Left renal cortex interstitium (tissue), 4 donors: ENCODE measurements at places on chromosomes 12 and 14. TPM values are rescaled to one million over a fixed set of nuclear protein-coding genes. Genes with fewer than 3 reads are reported as not detected.

- no peak for DNase-seq
Measured at GRCh38 chr12:44874981-44875416, 1.1 kb downstream of the NELL2 start.

- no peak for DNase-seq
Measured at GRCh38 chr14:32230695-32231280, 27.7 kb upstream of the RNU6-8 start.

GRCh38 chr12:73159954-73160353 lies 887.8 kb downstream of the TRHDE start:
- no peak for DNase-seq

GRCh38 chr12:132146772-132147422 lies 2.6 kb downstream of the NOC4L start:
- no peak for DNase-seq

GRCh38 chr12:88544991-88545980 lies 35.0 kb downstream of the KITLG start:
- no peak for DNase-seq

- DNase-seq = no peak
Measured at GRCh38 chr14:22657861-22658260, 13.7 kb upstream of the OR6J1 start.

DNA sequence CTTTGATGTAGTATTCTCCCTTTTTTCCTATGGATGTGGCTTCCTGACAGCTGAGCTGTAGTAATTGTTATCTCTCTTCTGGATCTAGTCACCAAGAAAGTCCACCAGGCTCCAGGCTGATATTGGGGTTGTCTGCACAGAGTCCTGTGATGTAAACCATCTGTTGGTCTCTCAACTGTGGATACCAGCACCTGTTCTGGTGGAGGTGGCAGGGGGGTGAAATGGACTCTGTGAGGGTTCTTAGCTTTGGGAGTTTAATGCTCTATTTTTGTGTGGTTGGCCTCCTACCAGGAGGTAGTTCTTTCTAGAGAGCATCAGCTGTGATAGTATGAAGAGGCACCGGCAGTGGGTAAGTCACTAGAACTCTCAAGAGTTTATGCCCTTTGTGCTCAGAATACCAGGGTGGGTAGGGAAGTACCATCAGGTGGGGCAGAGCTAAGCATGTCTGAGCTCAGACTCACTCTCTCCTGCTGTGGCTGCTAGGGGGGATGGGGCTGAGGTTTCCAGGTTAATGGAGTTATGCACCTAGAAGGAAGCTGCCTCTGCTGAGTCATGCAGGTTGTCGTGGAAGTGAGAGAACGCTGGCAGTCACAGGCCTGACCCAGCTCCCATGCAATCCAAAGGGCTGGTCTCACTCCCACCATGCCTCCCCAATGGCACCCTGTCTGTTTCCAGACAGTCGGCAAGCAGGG lies 3.0 kb upstream of the TAS2R14 start:
- no peak for DNase-seq

- DNase-seq = no peak
Measured at GRCh38 chr12:97714107-97714563, 251.5 kb downstream of the RMST start.

GRCh38 chr14:104228221-104228620 lies 89.8 kb downstream of the KIF26A start:
- no peak for DNase-seq

- no peak for DNase-seq
Measured at GRCh38 chr14:51862860-51863259, 2.4 kb downstream of the GNG2 start.

DNA sequence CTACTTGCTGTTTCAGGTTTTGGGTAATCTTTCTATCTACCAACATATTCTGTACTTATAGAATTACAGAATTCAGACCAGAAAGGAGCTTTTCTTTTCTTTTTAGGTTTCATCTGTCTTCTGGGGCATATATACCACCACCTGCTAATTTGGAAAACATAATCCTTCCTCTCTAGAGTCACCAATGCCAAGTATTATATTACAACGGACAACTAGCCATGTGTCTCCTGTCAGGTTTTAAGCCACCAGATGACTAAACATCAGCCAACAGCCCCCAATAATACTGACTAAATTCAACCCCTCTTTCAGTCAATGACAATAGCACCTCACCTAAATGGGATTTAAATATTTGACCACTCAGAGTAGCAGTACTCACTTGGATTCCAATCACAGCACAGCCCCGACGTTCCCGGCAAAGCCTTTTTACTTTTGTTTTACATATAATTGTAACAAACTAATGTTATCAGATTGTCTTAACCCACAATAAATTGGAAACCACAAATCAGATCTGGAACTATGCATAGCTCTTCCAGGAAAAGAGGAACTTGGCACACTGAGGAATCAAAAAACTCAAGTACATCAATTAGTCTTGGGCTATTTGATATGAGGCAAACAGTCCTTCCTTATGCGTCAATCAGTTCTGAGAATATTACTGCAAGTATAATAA lies 13.5 kb downstream of the SLC11A2 start:
- no peak for DNase-seq

DNA sequence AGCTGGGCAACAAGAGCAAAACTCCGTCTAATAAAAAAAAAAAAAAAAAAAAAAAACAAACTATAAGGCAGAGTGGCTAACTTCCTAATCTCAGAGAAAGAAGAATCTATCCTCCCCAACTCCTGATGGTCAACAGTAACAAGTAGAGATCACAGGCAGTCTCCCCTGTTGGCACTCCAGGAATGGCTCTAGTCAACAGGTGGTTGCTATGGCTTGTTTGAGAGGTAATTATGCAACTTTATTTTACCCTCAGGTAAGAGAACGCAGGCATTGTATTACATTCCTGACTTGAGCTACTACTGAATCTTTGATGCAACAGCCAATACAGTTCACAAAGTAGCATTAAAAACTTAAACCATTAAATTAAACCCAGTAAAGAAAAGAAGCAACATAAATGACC lies 180.3 kb downstream of the DICER1 start:
- DNase-seq = no peak

GRCh38 chr12:51198568-51199365 lies 19.1 kb downstream of the POU6F1 start:
- DNase-seq = no peak

GRCh38 chr12:56801661-56802622 lies 38.8 kb downstream of the HSD17B6 start:
- no peak for DNase-seq

- no peak for DNase-seq
Measured at GRCh38 chr14:91154851-91155625, 41.2 kb downstream of the DGLUCY start.

- no peak for DNase-seq
Measured at GRCh38 chr12:64497484-64497883, 45.6 kb downstream of the TBK1 start.

GRCh38 chr12:101885912-101886561 lies 8.7 kb downstream of the DRAM1 start:
- no peak for DNase-seq

DNA sequence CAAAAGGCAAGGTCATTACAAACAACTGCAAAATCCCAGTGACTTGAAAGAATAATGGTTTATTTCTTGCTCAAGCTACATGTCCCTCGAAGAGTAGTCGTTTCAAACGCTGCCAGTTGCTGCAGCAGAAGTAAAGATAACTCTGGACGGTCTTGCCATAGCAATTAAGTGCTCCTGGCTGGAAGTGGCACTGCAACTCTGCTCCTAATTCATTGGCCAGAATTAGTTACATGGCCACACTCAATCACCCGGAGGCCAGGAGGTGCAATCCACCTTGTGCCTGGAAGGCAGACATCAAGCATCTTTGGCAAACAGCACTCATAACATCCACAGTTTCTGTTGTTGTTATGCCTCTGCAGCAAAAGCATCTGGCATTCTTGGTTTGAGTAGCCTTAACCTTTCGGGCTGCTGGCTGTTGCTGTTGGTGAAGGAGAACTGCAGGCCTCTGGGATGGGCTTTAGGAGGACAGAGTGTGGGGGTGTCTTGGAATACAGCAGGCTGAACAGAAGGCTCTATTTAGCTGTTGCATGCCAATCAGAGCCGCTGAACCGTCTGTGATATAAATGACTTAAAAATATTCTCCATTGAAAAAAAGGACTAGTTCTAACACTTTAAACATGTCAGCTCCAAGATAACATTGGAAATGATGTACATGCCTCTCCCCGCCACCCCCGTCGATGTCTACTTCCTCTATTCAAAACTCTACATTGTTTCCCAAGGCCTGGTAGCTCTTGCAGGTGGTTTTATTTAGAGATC lies 123.5 kb upstream of the DYRK2 start:
- DNase-seq = no peak

The IPO8 gene
- polyA plus RNA-seq = 61.5 TPM

The NFE2 gene
- 3.1 TPM for polyA plus RNA-seq

The KRT6B gene
- not detected for polyA plus RNA-seq

The SDSL gene
- polyA plus RNA-seq = 15.7 TPM

The RBP5 gene
- 56.7 TPM for polyA plus RNA-seq

The KRT85 gene
- polyA plus RNA-seq = not detected

The CISTR gene
- not detected for polyA plus RNA-seq

The ARL6IP4 gene
- polyA plus RNA-seq = 166 TPM

The SMCO3 gene
- polyA plus RNA-seq = 2.9 TPM

The RNF212B gene
- 1.9 TPM for polyA plus RNA-seq

The VWF gene
- polyA plus RNA-seq = 11.9 TPM
